ENCODE measurements at places on chromosomes 4 and X.
A peak's percentile ranks its signal among the peaks of the same experiment; 100 is the strongest.

DNA sequence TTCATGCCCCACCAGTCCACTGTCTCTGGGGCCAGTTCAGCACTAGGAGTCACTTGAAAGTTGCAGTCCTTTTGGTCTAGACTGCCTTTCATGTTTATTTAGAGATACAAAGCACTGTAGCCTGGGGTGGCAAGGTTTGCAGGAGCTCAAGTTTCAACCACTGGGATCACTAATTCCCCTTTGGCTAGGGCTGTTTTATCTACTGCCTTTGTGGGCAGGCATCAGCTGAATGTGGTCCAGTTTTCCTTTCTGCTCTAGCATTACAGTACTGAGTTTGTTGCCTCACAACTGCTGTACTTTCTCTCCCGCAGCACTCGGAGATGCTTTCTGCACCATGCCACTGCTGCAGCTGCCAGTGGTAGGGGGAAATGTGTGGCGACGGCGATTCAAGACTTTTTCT, 222.3 kb upstream of the HDX start:
- DNase-seq: no peak

DNA sequence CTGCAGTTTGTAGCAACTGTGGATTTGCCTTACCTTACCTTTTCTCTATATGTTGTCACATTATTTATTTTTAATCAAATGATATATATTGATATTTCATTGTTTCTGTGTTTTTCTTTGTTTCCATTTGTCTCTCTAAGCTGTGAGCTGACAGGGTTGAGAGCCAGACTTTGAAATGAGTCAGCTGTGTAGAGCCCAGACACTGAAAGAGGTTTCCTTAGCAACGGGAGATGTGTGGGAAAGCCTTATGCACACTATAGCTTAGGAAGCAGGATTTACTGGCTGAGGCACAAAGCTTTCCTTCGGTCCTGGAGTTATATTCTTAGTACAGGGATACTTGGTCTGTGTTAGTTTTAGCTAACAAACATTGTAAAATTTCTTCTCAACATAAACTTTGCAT, 192.2 kb downstream of the FGF13 start:
- DNase-seq: no peak

DNA sequence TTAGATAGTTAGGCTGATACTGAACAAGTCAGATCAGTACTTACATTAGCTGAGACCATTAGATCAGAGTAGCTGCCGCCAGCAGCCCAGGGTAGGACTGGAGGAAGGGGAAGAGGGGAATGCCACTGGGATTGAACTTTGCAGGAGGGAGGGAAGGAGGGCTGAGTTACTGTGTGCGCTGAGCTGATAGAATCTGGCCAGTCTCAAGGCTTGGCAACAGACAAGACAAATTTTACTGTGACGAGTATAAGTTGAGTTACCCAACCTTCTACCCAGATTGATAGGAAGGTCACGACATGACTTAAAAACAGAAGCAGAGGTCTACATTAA, 372.1 kb downstream of the OPHN1 start:
- no peak for DNase-seq

GRCh38 chrX:136202889-136203288, 48.3 kb downstream of the MAP7D3 start:
- DNase-seq: no peak

DNA sequence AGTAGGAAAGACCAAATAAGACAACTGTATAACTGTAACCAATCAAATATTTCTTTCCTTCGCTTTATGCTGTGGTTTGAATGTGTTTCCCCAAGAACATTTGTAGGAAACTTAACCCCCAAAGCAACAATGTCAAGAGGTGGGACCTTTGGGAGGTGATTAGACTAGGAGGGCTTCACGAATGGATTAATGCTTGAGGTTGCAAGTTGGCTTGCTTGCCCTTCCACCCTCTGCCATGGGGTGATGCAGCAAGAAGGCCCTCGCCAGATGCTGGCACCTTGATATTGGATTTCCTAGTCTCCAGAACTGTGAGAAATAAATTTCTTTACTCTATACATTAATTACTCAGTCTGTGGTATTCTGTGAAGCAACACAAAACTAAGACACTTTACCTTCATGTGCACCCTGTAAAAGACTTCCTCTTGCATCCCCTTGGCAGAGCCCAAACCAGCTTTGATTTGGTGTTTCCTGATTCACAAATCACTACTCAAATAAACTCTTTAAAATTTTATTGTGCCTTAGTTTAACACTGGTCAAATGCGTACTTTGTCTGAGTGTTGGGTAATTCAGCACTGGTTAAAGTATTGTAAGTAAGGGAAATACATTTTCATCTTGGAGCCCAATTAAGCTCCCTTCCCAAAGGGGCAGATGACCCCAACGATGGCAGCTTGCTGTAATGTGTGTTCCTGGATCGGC, 59.9 kb downstream of the COQ2 start:
- DNase-seq: peak; percentile 65

GRCh38 chr4:146245850-146246249, 31.5 kb downstream of the REELD1 start:
- DNase-seq: no peak

- peak; percentile 79 for DNase-seq
Observed at GRCh38 chr4:76377911-76378310, 43.0 kb downstream of the CCDC158 start.

- DNase-seq: no peak
Observed at GRCh38 chr4:26729027-26729426, 131.6 kb upstream of the STIM2 start.

DNA sequence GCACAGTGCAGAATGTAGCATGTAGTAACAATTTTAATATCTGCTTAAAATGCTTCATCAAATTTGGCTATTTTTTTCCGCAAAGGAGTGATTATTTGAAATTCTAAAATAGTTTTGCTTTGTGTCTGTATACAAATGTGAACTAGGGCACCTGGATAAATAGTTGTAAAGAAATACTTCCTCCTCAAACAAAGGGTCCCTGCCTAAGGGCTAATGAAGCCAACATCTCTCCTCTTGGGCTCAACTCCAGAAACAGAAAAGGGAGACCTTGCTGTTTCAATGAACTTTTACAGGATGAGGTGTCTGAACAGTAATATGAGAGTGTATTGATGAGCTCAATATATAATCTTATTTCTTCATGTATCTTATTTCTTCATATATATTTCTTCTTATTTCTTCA, 30.8 kb upstream of the SCOC start:
- DNase-seq: no peak

DNA sequence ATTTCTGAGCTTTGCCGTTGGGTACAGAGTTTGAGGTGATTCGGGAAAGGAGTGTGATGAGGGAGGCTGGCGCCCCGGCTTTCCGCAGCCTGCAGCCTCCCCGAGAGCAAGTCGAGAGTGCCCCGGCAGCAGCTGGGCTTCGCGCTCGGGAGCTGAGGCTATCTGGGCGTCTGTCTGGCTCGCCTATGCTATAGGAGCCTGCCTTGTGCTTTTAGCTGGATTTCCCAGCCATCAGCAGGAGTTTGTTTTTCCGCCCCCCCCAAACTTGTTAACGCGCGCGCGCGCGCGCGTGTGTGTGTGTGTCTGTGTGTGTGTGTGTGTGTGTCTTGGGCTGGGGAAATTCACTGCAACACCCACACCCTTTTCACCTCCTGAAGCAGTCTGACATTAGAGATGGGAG, 765 bp upstream of the DGKK start:
- no peak for DNase-seq

GRCh38 chr4:90842960-90843359, 715.8 kb downstream of the CCSER1 start:
- no peak for DNase-seq

- DNase-seq: no peak
Observed at GRCh38 chrX:78384486-78384885, 57.1 kb upstream of the CYSLTR1 start.

GRCh38 chrX:105136786-105137185, 83.7 kb downstream of the TEX13A start:
- DNase-seq: no peak

DNA sequence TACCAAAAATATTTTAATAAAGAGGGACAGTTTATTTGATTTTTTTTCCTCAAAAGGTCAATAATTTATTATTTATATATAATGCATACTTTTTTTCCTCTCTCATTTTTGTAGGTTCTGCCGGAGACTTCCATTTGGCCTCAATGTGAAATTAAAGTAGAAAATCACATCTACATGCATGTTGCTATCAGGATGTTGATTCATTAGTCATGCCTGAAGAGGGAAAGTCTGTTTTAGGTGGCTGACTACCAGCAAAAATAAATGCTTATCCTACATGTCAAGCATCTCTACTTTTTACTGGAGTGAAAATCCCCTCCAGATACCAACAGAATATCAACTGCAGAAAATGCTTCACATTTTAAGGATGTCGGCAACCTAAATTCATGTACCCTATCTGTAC, 41.5 kb downstream of the KIAA0232 start:
- no peak for DNase-seq

DNA sequence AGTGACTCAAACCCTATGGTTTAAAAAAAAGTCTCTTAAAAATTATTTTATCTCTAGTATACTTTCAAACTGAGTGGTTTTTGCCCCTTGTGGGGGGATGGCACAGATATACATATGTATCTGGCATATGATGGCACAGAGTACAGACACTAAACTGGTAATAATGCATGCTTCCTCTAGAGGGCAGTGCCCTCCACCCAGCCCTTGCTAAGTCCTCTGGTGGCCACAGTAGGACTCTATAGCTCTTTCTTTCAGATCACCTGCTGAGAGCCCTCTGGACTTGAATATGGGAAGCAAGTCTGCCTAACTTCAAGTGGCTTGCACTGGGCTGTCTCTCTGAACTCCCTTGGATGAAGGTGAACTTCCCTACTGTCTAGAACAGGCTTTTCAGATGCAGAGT, 66.3 kb downstream of the TSPAN7 start:
- DNase-seq: peak; percentile 58

DNA sequence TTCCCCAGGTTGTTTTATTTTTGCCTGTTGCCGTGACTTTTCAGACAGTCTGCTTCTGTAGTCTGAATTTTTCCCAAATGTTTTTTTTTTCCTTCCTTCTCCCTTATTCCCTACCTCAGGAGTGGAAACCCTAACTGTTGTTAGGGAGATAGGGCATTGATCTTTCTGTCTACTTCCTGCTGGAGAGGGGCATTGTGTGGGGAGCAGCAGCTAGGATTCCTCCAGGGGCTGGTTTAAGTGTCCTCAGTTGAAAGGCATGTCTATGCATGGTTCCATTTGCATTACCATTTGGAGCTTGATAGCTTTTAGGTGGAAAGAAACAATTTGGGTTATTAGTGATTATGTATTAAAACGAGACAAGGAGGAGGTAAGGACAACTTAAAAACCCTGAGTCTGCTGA, 383.9 kb downstream of the DCAF12L2 start:
- DNase-seq: no peak

GRCh38 chr4:110183058-110183457, 15.4 kb downstream of the ELOVL6 start:
- DNase-seq: no peak

GRCh38 chr4:40963897-40964478, 214.2 kb downstream of the NSUN7 start:
- DNase-seq: no peak

DNA sequence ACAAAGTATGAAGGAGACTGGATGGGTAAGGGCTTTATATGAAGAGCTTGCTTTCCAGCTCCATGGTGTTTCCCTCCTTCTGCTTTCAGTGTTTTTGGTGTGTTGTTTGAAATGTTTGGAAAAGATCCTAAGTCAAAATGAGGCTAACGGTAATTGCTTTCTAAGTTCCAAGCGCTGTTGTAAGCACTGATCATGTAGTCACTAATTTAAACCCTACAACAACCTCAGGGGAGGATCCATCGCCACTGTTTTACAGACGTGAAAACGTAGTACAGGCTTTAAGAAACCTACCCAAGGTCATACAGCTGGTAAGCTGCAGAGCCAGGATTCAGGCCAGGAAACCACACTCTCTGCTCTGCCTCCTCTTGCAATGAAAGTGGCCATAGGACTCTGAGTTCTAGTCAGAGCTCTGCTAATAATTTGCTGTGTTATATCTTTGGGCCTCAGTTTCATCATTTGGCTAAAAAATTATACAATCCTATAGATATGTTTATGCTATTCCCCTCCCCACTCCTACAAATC, 102.9 kb upstream of the PGRMC2 start:
- DNase-seq: no peak

DNA sequence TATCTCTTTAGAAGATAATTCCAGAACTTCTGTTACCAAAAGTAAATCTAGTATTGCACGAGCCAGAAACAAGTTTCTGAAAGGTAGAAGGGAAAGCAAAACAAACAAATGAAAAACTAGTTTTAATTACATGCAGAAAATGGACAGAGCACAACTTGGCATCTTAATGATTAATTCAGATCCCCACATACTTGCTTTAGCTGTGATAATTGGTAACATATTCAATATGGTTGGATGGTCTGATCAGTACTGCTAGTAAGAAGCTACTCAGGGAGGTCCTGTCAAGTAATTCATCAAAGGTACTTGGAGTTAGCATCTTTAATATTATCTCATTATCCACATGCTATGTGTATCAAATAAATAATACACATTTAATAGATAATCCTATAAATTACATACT, 204.3 kb downstream of the TRAM1L1 start:
- DNase-seq: no peak

DNA sequence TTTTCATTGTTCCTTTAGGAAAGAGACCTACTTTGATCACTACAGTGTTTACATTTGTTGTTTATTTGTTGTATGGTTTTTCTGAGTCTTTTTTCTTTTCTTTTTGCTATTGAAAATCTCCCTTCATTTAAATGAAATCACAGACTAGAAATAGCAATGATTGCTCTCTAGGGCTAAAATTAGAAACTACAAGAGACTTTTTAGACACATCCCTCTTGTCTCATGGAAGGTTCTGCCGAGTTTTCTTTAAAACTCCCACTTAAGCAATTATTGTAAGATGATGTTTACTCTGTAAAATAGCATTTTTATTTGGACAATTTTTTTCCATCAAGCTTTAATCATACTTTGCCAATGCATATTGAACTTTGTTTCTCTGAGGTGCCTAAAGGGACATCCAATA, 136.6 kb downstream of the PALLD start:
- no peak for DNase-seq

GRCh38 chr4:155319516-155319915, 57.2 kb downstream of the MAP9 start:
- no peak for DNase-seq

DNA sequence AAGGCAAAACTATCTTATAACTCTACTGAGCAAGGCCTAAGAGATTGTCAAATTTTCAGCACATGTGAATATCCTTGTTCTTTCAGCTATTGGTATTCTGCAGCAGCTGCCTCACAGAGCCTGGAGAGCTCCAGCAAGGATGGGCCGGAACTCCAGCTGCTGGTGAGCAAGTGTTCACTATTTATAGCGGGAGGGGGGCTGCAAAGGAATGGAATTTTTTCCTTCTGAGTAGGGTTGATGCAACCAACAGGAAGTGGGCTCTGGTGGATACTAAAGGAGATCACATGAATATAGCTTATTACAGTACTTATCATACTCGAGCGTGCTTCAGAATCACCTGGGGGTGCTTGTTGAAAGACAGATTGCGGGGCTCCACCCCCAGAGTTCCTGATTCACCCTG, 20.2 kb upstream of the SETD7 start:
- no peak for DNase-seq

DNA sequence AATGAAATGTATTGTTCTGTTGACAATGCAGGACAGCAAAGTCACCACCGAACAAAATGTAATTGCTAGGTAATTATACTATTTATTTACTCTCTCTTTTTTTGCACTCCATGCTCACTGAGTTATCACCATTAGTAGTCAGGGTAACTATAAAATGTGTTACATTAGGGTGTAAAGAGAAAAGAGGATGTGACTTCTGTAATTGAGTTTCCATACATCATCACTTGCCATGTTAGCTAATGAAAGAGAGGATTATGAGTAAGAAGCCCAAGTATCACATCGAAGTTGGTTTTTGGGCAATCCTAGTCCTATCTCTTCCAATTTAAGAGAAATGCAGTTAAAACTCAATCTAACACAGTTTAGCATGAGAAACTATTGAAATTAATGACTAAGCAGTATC, 7.6 kb downstream of the ZXDA start:
- DNase-seq: no peak
